ENCODE measurements at places on chromosomes 13 and 19.

GRCh38 chr13:101489643-101490405 lies 37.3 kb downstream of the ITGBL1 start:
- no peak for DNase-seq

DNA sequence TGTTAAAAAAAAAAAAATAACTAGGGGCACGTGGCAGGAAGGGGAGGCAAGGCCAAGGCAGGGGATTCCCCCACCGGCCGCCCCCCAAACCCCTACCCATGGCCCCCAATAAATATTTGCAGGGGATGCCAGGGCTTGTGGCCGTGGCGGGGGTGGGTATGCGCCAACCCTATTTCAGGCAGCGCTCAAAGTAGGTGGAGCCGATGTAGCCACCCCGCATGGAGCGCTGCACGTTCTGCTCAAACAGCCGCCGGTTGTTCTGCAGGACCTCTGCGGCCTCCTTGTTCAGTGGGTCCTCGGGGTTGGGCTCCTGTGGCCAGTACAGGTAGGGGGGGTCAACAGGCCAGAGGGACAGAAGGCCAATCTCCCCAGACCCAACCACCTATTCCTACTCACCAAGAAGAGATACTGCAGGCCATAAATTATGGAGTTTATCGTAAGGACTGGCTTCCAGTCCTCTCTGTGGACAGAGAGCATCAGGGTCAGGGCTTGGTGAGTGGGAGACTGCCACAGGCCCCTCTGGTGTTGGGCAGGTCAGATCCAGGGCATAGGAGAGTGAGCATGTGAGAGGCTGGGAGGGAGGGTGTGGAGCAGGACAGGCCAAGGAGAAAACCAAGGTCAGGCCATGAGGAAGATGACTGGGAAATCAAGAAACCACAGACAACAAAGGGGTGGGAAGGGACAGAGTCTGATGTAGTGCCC lies 1.2 kb upstream of the CHMP2A start:
- DNase-seq, result no peak

GRCh38 chr13:43136920-43137575 lies 113.7 kb downstream of the DNAJC15 start:
- DNase-seq, result no peak

- peak; percentile 0 for DNase-seq
Measured at GRCh38 chr19:55005684-55006488, 32.2 kb downstream of the GP6 start.

GRCh38 chr13:44275381-44275780 lies 98.2 kb upstream of the SERP2 start:
- no peak for DNase-seq

GRCh38 chr13:109748677-109749076 lies 37.7 kb downstream of the IRS2 start:
- DNase-seq, result no peak

- peak; percentile 6 for DNase-seq
Measured at GRCh38 chr13:33322965-33323668, 37.6 kb upstream of the STARD13 start.

Data from DMS 273 treated with DMSO at 0.1 percent for 48 hours (cell line).